ENCODE measurements at places on chromosomes 5 and 9.
A peak's percentile ranks its signal among the peaks of the same experiment; 100 is the strongest.

DNA sequence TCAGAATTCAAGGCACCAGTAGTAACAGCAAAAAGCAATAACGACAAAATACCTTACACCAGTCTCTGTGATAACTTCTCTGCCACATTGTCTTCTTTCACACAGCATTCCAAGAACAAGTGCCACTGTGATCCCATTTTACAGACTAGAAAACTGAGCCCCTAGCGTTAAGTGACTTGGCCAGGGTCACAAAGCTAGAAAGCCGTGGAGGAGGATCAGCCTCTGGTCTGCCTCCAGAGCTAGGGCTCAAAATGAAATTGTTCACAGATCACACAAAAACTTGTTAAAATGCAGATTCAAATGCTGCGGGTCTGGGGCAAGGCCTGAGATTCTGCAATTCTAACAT is 154.1 kb downstream of the FAM114A2 start:
- no peak for DNase-seq

DNA sequence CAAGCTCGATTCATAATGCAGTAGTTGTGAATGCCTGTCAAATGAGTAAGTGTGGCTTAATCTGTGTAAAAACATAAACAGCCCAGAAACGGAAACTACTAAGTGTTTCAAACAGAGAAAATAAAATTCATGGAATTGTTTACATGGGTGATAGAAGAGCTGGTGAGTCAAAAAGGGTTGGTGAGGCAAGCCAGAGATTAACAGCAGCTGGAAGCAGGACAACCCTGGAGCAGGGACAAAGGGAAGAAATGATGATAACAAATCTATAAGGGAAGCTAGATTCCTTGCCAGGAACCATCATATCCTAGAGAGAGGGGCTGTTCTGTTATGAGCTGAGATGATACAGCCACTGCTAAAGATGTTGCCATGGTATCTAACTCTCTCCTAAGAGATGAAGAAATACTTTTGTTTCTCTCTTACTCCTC is 18.0 kb upstream of the PRR16 start:
- DNase-seq: peak; percentile 75

GRCh38 chr5:152422081-152422480 is 17.0 kb upstream of the NMUR2 start:
- no peak for DNase-seq

DNA sequence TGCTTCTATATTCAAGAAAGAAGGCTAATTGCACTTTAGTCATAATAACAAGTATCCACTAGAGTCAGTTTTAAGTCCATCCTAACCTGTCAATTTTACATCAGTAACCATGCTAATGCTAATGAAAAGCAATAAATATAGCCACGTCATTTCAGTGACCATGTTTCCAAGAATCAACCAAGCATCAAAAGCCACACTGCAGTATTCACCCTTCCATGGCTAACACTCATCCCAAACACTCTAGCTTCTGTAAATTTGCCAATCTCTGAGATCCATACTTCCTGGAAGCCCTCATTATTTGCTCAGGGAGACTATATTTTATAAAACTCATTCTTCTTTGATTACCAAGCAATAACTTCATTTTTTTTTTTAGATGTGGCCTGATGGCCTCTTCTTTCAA is 712.0 kb downstream of the CETN3 start:
- DNase-seq: no peak

DNA sequence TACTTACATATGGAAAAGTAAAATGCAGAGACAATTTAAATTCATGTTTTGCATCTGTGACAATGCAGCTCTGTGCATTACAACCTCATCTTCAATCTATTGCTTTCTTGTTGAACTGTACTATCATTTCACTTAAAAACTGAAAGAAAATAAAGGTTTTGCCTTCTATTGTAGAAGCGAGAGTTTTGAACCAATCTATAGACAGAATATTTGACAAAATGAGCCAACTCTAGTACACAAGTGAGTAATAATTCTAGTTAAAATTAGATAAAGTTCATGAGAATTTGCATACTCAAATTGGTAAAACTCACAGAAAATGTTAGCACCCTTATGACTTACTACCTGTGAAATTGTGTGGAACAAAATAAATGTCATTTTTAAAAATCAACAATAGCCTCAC is 123.7 kb downstream of the EDIL3 start:
- no peak for DNase-seq

GRCh38 chr5:1368236-1368635 is 23.3 kb upstream of the CLPTM1L start:
- DNase-seq: no peak

GRCh38 chr5:56440871-56441740 is 208.0 kb upstream of the ANKRD55 start:
- DNase-seq: peak; percentile 27

GRCh38 chr5:122704247-122705036 is 70.4 kb upstream of the SNX2 start:
- peak; percentile 44 for DNase-seq
